ENCODE measurements at places on chromosomes 5 and 9. TPM values are rescaled to one million over a fixed set of nuclear protein-coding genes. Genes with fewer than 3 reads are reported as not detected.

GRCh38 chr5:14946815-14947620 is 75.4 kb upstream of the ANKH start:
- peak; percentile 70 for DNase-seq

DNA sequence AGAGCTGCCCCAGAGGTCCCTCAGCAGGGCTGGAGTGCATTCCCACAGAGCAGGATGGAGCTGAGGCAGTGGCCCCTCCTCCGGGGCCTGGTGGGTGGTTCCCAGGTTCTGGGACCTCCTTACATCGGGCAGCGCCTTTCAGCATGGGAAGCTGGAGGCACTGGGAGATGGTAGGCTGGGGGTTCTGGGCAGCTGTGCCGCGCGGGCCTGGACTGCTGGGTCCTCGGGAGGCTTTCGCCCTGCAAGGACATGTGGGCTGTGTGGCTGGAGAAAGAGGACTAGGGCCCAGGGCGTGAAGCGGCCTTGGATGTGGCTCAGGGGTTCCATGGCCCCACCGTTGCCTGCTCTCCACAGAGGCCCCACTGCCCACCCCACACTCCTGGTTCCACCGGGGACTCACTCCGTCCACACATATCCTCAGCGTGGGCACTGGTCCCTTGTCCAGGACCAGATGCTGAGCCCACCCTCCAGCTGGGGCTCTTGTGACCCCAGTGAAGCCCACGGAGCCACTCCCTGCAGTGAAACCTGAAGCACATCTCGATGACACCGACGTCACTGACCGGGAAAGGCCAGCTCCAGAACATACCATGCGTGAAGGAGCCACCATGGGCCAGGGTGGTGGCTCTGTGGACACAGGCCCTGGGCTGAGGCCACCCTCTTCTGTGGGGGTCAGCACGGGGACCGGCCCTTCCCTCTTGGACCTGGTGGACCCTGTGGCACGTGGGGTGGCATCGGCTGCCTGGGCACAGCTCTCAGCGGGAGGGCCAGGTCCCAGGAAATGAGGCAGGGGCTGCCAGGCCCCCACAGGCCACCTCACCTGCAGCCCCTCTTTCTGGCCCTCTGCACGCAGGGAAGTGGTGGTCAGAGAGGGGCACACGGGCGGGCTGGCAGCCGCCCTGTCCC is 31.5 kb upstream of the NKD2 start:
- DNase-seq = no peak

HAPLN1 gene
- total RNA-seq = not detected

GLRA1 gene
- total RNA-seq = not detected

- no peak for DNase-seq
Observed at GRCh38 chr9:109792951-109793546, 13.1 kb downstream of the PALM2AKAP2 start.

ABL1 gene
- 21.5 TPM for total RNA-seq

DNA sequence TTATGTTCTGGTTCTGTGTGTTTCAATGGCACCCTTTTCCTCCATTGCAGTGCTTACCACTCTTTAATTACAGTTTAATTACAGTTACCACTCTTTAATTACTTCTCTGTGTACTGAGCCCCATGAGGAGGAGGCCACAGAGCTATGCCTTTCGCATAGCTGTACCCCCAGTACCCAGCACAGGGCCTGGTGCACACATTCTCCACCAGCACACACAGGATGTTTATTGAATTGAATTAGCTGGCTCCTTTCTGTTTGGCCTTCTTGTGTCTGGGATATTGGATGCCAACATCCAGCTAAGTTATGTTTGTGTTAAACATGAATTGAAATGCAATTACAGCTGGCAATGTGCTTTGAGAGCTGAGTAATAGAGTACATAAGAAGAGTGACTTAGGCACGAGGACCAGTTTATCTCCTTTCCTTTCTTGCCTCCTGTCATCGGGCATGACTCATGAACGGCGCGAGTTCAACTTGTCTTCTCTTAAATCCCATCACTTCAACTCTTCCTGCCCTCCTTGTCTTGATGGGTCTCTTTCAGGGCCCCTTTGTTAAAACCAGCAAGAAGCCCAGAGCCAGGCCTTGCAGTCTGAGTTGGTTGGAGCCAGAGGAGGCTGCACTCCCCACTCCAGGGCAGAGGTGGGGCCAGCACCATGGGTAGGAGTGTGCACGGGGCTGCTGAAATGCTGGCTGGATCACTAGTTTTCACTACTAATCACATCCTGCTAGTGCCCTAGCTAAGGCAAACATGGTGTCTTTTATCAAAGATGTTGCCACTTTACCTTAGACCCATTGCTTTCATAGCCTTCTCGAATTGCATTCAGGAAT is 37.4 kb downstream of the MVB12B start:
- no peak for DNase-seq

- no peak for DNase-seq
Observed at GRCh38 chr9:33029231-33029786, 4.2 kb downstream of the DNAJA1 start.

DNA sequence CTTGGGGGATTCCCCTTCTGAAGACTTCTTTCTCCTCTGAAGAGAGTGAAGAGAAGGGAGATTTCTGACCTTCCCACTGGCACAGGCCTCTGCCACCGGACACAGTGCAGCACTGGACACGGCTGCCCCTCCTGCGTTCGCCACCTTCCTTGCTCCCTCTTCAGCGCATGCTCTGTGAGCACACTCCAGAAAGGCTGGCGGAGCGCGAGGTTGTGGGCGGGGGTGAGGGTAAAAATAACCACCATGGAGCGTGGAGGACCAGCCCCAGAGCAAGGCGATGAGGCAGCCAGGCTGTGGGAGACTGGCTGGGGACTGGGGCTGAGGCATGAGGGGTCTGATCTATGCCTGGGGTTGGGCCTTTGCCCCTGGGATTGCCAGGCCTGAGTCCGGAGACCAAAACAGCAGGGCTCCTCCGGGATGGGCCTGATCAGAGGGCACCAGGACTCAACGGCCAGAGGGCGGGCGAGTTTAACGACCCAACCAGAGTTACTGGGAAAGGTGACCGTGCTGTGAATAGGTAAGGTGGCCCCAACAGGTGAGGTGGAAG is 97.2 kb downstream of the ROR2 start:
- DNase-seq = no peak

DNA sequence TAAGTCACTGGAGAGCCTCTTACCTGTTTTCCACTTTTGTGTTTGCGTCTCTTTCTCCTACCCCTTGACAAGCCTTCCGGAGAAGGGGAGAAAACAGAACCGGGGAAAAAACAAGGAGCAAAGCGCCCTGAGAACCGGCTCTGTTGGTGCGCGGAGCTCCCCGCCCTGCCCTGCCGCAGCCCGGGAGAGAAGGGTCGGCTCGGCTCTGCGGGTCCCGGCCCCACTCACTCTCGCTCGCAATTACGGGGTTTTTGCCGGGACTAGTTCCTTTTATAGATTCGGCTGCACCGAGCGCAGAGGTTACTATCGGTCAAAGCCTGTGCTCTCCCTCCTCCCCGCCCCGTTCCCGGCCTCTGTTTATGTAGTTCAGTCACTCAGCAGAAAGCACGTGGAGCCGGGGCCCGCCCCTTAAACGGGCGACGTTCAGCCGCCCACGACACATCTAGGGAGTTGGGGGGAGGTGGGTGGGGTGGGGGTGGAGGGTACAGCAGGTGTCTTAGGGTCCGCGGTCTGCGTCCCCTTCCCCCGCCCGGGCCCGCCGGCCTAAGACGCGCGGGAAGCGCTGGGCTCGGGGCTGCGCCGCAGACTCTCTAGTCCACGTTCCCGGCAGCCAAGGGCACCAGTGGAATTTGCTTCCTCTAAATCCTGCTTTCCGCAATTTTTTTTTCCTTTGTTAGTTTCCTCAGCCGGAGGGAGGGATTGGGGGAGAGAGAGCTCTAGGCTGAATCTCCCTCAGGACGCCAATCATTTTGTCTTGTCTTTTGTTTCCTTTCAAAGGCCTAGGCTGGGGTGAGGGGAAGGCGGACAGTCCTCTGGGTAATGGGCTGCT is at the start of gene ABCA1:
TSS of gene ABCA1 (minus strand) at position 244 of the 829 bp plus-strand sequence. CDS start 24,476 bp downstream, outside the sequence.
- DNase-seq = peak; percentile 95

DBH gene
- total RNA-seq = not detected

- no peak for DNase-seq
Observed at GRCh38 chr9:70130266-70130665, 86.6 kb downstream of the MAMDC2 start.

SLCO6A1 gene
- total RNA-seq = not detected

FSTL4 gene
- total RNA-seq = under 0.01 TPM

PCDHB4 gene
- under 0.01 TPM for total RNA-seq

DNA sequence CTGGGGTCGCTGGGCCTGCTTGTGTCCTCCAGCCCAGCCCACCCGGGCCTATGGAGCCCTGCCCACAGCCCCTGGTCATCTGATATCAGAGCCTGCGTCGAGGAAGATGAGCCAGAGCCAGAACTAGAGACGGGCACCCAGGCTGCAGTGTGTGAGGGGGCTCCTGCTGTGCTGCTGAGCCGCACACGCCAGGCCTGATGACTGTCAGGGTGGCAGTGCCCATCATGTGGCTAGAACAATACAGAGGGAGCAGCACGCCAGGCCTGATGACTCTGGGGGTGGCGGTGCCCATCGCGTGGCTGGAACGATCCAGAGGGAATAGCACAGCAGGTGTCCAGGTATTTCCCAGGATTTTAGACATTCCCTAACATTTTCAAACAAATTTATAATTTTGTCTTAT is 9.2 kb upstream of the LRRC14B start:
- no peak for DNase-seq

MLANA gene
- not detected for total RNA-seq

Data from hematopoietic multipotent progenitor cell (in vitro differentiated cells).